ENCODE measurements at places on chromosomes 3 and 15.

DNA sequence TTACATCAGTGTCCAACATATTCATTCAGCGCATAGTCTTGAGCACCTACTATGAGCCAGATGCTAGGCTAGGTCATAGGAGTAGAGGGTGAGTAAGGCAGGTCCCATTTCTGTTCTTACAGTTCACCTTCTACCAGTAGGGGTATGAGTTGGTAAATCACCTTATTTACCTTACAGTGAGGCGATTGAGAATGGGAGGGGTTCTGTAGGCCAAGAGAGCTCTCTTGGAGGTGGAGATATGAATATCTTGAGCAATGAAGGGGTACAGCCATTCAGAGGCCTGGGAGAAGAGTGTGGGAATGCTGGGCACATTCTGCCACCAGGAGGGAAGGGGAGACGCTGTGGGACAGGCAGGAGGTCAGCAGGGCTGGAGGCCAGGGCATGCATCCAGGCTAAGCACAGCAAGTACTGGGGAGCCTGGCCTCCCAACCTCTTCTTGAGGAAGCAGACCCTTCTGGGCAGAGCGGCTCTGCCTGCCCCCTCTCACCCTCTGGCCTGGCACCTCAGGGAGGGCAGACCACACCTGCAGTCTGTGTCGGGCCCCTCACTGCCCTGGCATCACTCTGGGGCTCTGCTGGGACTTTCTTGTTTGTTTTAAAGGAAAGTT is 123.4 kb downstream of the EEFSEC start:
- DNase-seq: no peak

DNA sequence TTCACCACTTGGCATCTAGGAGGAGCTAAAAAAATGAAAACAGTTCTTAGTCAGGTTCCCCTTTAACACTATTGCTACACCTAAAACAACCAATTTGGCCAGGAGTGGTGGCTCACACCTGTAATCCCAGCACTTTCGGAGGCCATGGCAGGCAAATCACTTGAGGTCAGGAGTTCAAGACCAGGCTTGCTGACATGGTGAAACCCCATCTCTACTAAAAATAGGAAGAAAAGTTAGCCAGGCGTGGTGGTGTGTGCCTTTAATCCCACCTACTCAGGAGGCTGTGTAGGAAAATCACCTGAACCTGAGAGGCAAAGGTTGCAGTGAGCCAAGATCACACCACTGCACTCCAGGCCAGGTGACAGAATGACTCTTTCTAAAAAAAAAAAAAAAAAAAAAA is 124.1 kb downstream of the DGKG start:
- no peak for DNase-seq

DNA sequence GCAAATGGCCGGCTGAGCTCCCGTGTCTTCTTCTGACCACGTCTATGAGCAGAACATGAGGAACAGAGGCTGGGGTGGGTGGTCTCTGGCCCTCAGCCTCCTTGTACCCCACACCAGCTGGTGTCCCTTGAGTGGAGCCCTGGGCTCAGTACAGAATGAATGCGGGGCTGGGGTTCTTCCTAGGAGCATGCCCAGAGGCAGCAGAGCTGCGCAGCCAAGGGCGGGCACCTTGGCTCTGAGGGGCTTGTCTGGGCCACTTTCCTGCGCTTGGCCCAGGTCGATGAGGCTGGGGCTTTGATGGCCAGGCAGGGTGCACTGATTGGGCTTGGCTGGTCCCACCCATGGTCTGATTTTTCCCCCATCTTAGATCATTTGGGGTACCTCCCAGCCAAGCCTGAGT is 6.4 kb downstream of the SCN5A start:
- DNase-seq: no peak

DNA sequence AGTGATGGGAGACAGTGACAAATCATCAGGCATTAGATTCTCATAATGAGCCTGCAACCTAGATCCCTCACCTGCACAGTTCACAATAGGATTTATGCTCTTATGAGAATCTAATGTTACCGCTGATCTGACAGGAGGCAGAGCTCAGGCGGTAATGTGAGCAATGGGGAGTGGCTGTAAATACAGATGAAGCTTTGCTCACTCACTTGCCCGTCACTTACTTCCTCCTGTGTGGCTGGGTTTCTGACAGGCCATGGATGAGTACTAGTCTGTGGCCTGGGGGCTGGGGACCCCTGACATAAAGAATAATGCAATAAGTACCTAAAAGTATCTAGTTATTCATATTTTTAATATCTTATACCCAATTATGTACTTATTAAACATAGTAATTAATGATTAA is 15.6 kb downstream of the IQCB1 start:
- DNase-seq: no peak

- no peak for DNase-seq
Observed at GRCh38 chr3:62252438-62253157, 120.8 kb downstream of the FEZF2 start.

DNA sequence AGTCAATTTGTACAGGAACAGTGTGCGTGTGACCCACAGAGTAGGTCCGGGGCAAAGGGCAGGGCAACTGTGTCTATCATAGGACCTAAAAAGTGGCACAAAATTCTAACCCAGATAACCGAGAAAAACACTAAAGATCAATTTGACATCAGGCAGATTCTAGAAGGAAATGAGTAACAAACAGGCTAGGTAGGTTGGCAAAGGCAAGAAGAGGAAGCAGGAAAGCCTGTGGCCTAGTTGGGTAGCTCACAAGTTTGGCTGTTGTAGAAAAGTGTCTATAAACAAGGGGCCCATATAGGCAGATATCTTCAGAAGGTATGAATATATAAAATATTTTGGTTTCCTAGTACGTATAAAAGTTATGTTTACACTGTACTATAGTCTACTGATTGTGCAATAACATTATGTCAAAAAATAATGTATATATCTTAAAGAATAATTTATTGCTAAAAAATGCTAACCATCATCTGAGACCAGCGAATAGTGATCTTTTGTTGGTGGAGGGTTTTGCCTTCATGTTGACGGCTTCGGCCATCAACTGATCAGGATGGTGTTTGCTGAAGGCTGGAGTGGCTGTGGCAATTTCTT is 13.3 kb upstream of the OR5K1 start:
- DNase-seq: no peak

GRCh38 chr15:50275908-50276307 is 10.4 kb upstream of the HDC start:
- no peak for DNase-seq

DNA sequence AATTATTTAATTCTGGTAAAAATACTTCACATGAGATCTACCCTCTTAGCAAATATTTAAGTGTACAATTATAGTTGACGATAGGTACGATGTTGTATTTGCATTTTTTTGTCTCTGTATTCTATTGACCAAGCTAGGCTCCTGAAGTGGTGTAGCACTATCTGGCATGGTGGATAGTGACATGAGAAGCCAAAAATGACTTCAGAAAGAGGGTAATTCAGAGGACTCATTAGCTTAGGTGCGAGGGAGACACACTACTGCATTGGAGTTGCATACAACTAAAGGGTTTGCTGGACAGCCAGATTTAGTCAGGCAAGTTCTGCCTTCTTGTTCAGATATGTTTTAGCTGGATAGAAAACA is 50.6 kb downstream of the KBTBD8 start:
- no peak for DNase-seq

DNA sequence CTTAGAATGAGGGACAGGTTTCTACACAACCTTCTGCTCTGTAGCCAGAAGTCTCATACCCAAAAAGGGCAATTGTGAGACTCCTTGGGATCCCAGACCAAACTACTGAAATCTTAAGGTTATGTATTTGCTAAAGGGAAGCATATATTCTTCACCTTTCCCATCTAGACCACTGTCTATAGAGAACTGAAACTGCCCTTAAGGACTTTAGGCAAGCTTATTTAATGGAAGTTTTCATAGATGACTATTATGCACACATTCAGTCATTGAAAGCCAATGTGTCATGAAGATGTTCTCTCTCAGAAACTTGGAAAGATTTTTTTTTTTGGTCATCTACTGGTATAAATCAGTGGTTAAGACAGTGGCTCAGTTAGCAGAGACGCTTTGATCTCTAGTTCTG is 365.3 kb downstream of the MCTP2 start:
- no peak for DNase-seq

DNA sequence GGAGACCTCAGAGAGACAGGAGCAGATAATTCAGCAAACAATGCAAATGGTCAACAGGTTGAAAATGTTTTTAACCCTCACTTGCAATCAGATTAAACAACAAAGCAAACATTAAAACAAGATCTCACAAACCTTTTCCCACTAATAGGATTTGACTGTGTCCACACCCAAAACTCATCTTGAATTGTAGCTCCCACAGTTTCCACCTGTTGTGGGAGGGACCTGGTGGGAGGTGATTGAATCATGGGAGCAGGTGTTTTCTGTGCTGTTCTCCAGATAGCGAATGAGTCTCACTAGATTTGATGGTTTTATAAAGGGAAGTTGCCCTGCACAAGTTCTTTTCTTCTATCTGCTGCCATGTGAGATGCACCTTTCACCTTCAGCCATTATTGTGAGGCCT is 1.3 kb upstream of the LYSMD4 start:
- DNase-seq: no peak

DNA sequence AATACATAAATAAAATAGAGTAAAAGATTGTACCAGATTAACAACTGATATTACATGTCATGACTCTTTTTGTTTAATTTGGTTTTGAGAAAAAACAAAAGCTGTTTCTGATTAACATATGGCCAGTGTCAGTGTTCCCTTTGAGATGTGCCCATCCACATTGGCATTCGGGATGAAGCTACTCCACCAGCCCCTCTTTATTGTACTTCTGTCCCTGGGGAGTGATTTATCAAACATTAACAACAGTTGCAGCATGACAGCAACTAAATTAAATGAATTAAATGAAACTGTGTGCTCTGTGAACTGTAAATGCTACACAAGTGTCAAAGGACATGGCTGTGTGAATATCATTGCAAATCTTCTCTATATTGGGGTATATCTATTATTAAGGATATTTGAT is 25.9 kb upstream of the MTMR10 start:
- DNase-seq: no peak

- DNase-seq: no peak
Observed at GRCh38 chr3:34864011-34864410, 775.3 kb upstream of the ARPP21 start.

GRCh38 chr3:127964816-127965215 is 49.8 kb downstream of the KBTBD12 start:
- no peak for DNase-seq

DNA sequence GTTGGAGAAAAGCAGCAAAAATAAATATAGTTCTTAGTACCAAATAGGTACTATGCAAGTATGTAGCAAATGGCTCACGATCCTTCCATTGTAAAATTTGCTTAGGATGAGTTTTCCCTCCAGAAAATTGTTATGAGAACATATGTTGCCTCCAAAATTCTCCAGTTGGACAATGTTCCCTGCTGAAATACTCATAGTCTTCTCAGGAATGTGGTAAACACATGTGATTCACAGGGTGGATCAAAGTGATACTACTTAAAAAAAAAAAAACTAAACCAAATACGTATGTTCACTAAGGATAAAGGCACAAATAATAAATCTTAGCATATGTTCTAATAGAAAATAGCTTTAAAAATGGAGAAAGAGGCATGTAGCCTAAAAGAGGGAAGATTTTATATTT is 84.3 kb upstream of the ZNF385D start:
- no peak for DNase-seq

DNA sequence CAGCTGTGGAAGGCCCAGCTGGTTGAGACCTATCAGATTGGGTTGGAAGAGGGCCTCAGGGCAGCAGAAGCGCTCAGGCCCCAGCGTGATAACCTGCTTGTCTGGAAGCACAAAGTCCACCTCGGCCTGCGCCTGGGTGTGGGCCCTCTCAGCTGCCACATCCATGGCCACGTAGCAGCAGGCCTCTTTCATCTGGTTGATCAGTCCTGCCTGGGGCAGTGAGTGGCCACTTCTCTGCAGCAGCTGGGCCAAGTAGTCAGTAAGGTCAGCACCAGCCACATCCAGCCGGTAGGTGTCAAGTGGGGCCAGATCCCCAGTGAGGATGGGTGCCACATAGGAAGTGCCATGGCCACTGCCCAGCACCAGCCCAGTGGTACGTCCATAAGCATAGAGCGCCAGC is 3.9 kb upstream of the CAMKV start:
- DNase-seq: no peak

DNA sequence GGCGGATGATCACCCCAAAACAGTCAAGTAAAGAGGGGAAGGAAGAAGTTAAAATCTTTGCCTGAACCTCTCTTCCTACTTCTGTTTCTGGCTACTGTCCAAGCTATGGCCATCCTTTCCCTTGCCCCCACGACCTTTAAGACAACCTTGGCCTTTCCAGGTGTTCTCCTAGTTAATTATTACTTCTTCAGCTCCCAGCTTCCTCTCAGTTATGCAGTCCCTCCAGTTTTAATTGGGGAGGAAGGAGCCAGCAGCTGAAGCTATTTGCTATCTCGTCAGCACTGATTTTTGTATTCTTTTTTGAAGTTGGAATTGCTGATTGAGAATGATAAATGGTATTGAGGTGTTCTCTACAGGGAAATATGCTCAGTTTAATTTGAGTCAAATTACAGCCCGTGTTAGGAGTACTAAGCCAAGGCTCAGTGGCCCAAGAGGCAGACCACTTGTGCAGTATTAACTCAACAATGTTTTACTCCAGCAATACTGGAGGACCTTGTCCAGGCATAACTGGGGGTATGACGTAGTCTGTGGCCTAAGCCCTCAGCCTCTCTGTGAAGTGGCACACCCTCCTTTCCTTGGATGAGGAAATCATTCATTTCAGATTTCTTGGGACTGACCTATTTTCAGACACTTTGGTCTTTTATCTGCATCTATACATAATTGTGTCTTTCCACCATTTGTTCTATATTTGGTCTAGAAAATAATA is 336.9 kb downstream of the SLC9A9 start:
- no peak for DNase-seq

- peak; percentile 19 for DNase-seq
Observed at GRCh38 chr3:192819001-192819569, 91.7 kb upstream of the FGF12 start.

DNA sequence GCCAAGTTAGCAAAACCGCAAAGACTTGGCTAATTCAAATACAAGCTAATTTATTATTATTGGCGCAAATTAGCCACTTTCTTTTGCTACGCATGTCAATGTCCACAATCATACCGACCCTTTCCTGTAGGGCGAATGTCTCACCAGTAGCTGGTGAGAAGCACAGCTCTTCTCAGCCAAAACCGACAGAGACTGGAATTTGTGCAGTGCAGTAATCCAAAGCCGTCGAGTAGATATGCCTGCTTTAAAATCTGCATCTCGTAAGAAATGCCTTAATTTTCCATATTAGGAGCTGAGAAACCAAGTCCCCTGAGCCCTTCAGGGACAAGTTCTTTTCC is 614 bp upstream of the MINDY2 start:
- DNase-seq: no peak

DNA sequence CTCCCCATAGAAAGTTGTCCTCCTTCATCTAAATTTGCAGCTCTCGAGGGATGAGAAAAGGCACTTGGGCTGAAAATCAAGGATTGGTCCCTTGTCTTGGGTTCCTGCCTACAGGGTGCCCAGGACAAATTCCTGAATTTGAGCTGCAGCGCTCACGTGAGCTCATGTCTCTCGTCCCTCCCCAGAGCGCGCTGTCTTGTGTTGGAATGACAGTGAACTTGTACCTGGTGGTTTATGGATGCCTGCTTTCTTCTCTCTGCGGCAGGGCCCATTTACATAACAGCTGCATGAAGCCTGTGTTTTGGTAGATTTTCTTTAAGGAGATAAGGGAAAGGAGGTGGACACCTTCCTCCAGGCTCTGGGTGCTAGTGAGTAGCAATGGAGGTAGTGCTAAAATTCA is 4.3 kb downstream of the RYR3 start:
- DNase-seq: no peak

GRCh38 chr15:43347114-43347513 is 16.7 kb upstream of the LCMT2 start:
- DNase-seq: no peak

GRCh38 chr3:123859177-123859576 is 25.0 kb downstream of the MYLK start:
- DNase-seq: no peak
